ENCODE measurements at places on chromosomes 6 and 20.

DNA sequence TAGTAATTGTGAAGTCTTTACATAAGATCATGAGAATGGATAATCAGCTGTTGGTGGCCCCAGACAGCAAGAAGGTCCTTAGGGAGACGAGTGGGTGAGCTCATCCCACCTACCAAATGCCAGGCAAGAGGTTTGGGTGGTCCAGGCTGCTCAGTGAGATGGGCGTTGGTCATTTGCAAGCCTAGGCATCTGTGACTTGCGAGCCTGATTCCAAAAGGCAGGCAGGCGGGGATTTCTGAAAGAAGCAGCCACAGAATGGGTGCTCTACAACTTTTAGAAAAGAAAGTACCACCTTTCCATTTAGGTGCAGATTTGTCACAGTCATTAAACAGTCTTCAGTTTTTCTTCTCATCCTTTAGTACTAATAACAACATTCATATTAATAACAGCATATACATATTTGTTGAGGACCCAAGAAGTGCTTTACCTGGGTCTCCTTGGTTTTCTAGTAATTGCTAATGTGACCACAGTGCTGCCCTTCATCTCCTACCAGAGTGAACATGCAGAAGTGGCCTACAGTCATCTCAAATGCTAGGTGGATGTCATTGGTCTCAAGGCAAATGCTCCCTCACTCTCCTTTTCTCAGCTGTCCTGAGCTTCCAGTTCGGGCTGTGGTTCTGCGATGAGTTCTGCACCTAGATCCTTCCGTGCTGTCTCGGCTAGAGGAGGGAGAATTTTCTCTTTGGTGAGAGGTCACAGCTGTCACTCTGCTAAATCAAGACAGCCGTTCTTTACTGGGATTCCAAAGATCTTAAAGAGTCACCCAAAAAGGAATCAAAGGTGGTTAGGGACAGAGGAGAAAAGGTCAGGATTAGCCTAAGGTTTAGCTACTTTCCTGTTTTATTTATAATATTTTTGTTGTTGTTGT lies 2.7 kb downstream of the WRNIP1 start:
- peak; percentile 20 for DNase-seq

- no peak for DNase-seq
These were observed 979.6 kb upstream of the MAP3K7 start for GRCh38 chr6:91566467-91566866.

DNA sequence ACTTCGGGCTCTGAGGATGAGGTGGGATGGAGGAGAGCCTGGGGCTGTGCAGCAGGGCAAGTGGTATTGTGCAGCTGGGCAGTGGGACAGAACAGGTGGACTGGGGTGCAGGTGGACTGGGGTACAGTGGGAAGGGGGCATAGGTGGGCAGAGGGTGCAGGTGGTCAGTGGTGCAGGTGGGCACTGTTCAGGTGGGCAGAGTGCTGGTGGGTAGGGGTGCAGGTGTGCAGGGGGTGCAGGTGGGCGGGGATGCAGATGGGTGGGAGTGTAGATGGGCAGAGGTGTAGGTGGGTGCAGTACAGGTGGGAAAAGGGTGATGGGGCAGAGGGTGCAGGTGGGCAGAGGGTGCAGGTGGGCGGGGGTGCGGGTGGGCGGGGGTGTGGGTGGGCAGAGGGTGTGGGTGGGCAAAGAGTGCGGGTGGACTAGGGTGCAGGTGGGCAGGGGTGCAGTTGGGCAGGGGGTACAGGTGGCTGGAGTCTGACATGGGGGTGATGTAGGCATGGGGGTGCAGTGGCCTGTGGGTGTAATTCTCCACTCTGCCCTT lies 20.4 kb downstream of the BHLHE23 start:
- DNase-seq = no peak

DNA sequence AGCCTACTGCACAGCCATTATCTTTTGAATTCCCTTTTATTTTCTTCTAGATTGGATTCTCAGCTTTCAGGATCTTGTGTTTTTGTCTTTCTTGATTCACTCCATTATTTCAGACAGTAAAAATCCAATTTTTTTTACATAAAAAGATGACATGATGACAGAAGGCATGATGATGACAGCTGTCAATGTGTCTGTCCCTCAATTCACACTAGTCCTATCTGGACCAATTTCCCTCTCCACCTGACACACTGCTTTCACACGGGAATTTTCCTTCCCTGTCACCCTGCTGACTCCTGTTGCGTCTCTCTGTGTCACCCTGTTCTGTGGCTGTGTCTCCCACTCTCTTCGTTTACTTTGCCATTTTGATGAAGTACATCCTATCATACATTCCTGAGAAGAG lies 73.6 kb downstream of the KHDC1L start:
- DNase-seq = no peak

DNA sequence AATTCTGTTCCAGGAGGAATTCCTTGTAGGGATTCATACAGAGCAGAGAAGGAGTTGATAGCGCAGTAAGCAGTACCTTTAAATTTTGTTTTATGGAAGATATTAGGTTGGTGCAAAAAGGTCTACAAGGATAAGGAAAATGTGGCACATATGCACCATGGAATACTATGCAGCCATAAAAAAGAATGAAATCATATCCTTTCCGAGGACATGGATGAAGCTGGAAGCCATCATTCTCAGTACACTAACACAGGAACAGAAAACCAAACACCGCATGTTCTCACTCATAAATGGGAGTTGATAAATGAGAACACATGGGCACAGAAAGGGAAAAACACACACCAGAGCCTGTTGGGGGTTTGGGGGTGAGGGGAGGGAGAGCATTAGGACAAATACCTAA lies 37.4 kb upstream of the TXLNB start:
- DNase-seq = no peak

DNA sequence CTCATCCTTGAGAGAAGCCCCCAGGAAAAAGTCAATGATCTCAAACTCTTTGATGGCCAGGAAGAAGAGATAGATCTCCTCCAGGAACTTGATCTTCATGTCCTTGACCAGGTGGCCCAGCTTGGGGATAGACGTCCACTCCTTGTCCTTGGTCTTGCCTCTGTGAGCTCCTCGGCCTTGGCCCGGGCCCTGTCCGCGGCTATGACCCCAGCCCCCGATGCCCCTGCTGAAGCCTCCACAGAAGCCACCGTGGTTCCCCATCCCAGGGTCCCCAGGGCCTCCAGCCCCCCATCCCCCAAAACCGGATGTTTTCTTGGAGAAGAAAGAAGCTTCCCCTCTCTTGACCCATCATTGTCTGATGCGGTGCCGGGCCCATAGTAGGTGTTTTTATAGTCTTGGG lies 195.1 kb downstream of the ZMYND8 start:
- no peak for DNase-seq

GRCh38 chr20:43940518-43941225 lies 26.0 kb downstream of the TOX2 start:
- no peak for DNase-seq

- DNase-seq = no peak
These were observed 296.2 kb downstream of the RIMS1 start for GRCh38 chr6:72182337-72183246.

DNA sequence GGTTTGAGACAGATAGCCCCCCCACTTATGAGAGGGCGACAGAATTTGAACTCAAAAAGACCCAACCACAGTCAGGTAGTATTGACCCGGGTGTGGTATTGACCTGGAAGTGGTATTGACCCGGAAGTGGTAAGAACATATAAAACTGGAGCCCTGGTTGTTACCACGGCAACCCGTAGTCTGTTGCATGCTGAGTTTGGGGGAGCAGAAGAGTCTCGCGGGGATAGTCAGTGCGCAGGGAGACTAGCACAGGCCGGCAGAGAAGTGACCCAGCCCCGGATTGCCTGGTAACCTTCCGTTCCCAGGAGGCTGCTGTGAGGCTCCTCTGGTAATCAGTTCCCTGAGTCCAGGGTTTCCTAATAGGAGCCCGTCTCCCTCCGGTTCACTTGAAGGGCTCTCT lies 96.2 kb downstream of the SNX5 start:
- DNase-seq = no peak

DNA sequence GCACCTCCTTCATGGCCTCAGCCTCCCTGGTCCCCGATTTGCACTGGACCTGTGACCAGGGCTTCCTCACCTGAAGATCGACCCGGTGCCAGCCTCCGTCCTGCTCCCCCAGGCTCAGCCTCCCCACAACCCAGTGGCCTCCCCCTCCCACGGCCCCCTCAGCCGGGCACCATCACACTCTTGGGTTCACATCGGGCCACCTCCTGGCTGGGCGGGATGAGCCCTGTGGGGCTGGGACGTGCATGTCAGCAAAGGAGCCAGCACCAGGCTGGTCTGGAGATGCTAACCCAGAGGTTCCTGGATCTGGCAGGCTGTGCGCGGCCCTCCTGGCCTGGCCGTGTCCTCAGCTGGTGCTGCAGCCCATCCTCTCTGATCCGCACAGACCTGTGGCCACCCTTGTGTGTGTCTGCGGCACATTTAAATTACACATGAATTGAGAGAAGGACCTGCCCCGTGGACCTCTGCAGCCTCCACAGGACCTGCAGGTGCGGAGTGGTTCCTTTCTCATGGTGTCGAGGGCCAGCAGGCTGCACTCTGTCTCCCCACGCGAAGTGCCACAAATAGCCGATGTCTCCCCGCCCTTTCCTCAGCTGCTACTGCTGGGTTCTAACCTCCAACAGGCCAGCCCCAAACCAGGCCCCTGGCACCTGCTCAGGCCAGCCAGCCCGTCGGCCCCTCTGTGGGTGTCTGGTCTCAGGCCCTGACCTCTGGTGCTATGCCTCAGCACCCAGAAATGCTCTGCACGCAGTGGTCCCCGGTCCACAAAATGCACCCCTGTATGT lies 237.5 kb downstream of the ERMARD start:
- DNase-seq = no peak

DNA sequence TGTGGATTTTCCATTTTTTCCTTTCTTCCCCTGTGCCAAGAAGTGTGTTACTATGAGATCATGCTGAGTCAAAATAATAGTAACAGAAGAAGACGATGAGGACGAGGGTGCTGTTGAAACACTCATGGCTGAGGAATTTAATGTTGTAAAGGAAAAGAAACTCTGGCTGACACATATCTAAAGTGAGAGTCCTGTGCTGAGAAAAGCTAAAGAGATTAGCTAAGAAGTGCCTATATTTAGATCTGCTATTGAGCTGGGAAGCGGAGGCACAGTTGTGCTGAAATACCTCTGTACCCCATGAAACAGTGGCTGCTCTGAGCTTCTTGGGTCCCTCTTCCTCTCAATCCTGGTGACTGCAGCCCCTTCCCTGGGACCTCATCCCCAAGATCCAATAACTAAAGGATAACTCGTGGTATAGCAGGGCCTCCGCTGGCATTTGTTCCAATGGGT lies 1.1 kb upstream of the SYTL3 start:
- DNase-seq = no peak

DNA sequence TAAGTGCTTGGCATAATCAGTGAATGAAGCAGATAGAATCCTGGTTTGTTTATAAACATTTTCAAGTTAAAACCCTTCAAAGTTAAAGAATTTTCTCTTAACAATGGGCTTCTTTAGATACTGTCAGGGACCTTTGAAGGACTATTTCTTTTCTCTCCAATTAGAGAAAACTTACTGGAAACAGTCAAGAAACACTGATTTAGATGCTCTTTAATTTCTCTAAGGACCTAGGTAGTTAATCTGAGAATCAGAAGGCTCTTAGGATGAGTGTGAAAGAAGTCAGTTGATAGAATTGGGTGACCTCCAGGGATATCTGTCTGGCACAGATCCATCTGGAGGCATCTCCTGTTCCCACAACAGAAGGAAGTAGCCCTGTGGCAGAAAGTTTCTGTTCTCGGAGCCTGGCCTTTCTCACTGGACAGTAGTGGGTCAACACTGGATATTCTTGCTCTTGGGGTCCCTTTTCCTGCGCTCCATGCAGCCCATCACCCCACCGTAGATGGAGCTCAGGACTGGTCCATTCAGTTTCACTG lies 22.5 kb downstream of the KIAA0408 start:
- no peak for DNase-seq

All from natural killer cell (primary cell).